ENCODE measurements at places on chromosomes 2 and 18.
A peak's percentile ranks its signal among the peaks of the same experiment; 100 is the strongest.

DNA sequence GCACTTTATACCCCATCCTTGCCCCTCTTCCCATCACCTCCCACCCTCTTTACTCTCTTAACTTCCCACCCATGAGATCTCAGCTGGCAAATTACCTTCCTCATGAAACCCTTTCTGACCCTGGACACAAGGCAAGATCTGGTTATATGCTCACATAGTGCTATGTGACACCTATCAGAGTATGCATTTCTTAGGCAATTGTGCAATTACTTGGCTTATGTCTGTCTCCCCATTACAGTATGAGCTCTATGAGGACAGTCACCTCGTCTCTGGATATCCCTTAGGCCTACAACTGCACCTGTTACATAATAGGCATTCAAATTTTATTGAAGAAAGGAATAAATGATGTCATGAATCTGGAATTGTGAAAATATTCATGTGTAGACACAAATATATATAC lies 91.4 kb downstream of the ZNF385B start:
- peak; percentile 51 for ATAC-seq

DNA sequence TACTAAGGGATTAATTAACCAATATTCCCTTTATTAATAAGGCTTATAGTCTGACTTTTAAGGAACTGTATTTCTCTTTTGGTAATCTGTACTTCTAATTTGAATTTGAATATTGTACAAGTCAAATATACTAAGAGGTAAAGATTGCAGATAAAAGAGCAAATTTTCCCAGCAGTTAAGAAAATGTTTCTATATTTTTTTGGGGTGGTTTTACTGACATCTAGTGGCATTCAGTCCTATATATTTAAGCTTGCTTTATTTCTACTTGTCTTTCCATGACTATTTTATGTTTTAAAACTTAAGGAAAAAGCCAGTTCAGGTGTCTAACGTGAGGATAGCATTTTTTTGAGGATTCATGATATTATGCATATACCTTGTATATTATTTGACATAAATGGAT lies 41.6 kb downstream of the TDRD15 start:
- no peak for ATAC-seq

DNA sequence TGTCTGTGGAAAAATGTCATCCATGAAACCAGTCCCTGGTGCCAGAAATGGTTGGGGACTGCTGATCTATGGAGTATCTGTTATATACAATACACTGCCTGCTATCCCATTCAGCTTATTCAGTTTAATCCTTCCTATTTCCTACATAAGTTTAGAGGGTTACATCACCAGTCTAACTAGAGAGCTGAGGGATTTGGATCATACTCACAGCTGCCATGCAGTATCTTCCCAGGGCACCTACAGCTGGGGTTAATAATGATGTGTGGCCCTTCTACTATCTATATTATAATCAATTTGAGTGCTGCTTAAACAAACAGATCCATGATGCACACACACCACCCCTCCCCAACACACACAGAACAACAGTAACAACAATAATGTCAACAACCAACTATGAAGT lies 524.0 kb downstream of the LRRTM4 start:
- ATAC-seq = no peak

DNA sequence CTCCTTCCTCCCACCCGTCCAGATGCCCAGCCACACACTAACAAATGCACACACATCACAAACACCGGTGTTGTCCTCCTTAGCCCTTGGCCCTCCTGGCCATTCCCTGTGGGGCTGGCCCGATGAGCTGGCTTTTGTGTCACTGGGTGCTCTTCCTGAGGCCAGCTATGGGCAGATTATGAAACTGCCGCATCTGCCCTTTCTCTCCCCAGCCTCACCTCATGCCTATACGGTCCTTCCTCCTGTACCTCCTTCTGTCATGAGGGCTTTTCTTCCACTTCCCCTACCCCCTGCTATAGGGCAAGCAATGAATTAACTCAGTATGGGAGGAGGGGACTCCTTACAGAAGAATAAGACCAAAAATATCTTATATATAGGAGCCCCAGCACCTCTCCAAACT lies 10.3 kb upstream of the INO80C start:
- peak; percentile 45 for ATAC-seq

- ATAC-seq = no peak
Measured at GRCh38 chr2:6876309-6876708, 1.3 kb upstream of the RSAD2 start.

- ATAC-seq = no peak
Measured at GRCh38 chr2:184210329-184210728, 388.0 kb upstream of the ZNF804A start.
